ENCODE measurements at places on chromosomes 13 and 19.

DNA sequence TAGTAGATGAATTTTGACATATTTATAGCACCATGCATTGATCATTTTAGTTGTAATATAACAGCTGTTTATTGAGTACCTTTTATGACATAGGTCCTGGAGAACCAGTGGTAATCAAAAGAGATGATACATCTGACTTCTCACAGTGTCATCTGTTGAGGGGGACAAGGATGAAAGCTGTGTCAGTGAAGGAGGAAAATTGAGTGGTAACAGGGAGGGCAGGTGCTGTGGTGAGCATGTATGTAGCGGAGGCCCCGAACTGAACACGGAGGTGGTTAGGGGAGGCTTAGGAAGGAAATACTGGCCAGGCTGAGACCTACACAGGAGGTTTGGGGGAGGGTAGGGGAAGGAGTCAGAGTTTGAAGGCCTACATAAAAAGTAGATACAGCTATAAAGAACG is 199.7 kb downstream of the GGACT start:
- DNase-seq, result no peak

GRCh38 chr13:112779856-112780604 is 90.2 kb downstream of the ATP11A start:
- DNase-seq, result no peak

- DNase-seq, result no peak
These were observed 14.3 kb upstream of the ZNF541 start for GRCh38 chr19:47587295-47587694.

DNA sequence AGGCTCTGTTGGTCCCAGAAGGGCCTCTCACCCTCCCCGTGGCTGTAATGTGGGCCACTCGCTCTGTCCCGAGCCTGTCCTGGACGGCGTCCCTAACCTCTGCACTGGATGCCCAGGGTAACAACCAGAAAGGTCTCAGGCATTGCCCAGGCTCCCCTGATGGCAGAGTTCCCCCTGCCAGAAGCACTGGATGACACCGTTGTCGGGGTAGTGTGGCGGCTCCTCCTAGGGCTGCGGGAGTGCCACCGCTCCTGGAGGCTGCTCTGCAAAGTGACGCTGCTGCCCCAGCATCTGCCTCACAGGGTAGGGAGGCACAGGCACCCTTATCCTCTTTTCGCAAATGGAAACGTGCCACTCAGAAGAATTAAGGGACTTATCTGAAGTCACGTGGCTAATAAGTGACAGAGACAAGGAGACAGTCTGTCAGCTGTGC is 32.0 kb downstream of the MPHOSPH8 start:
- DNase-seq, result no peak

- no peak for DNase-seq
These were observed 14.2 kb upstream of the CFAP97D2 start for GRCh38 chr13:114164681-114165429.

DNA sequence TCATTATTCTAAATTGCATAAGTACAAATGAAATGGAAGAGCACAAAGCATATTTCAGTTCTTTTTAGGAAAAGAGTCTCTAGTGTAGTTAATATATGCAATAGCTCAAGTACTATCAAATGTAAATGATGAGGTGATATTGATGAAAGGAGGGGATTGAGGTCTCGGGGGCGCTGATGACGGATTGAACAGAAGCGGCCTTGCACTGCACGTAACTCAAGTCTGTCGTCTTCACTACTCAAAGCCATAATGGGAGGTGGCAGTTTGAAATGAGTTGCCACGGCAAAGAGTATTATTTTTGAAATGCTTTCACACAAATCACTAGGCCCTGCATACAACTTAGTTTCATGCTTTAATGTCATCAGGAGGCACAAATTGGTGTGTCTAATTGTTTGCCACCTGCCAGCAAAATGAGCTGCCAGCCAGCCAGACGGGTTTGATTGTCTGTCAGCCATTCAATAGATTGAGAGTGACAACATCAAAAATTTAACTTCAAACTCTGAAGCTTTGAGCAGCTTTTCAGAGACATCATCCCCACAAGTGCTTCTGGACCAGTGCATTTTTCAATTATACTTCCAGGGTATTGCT is 256.6 kb downstream of the NBEA start:
- no peak for DNase-seq

DNA sequence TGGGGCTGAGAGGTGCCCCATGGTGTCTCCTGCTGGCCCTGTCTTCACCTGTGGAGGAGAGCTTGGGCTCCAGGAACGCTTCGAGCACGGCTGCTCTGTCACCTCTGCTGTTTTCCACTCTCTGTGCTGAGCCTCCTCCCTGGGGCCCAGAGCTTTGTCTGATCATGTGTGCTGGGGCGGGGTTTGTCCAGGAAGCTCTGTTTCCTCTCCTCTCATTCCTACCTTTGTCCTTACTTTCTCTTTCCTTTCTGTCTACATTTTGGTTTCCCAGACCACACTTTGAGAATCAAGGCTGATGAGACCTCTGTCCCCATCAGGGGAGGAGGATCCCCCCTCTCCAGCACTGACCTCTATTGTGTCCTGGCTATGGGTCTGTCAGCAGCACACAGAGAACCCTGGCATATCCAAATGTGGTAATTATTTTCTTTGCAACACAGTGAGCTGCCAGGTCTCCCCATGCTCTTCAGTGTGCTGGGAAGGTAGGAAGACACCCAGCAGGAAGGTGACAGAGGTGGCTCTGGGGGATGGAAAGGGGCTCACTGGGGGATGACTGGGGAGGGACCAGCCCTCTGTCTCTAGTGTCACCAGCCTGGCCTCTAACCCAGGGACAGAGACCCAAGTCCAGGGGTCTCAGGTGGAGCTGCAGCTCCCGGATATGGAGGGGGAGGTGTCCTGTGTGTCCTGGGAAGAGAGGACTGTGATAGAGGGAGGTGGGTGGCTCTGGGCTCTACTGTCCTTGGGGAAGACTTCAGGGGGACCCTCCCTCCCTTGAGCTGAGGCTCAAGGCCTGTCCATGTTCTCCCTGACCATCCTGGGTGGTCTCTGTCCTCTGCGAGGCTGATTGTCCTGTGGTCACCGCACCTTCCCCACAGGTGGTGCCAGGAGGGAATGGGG is at the start of gene CEACAM1:
TSS of gene CEACAM1 (minus strand) at position 128 of the 894 bp plus-strand sequence. CDS start at position 21, 107 bp downstream.
- DNase-seq, result no peak

GRCh38 chr13:90401150-90401549 is 946.3 kb upstream of the MIR17HG start:
- DNase-seq, result no peak

DNA sequence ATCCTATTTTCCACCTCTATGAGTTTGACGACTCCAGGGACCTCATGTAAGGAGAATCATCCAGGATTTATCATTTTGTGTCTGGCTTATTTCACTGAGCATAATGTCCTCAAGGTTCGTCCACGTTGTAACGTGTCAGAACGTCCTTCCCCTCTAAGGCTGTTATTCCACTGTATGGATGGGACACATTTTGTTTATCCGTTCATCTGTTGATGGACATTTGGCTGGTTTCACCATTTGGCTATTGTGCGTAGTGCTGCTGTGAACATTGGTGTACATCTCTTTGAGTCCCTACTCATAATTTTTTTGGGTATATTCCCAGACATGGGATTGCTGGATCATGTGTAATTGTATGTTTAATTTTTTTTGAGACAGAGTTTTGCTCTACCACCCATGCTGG is 21.5 kb downstream of the CRTC1 start:
- DNase-seq, result no peak

DNA sequence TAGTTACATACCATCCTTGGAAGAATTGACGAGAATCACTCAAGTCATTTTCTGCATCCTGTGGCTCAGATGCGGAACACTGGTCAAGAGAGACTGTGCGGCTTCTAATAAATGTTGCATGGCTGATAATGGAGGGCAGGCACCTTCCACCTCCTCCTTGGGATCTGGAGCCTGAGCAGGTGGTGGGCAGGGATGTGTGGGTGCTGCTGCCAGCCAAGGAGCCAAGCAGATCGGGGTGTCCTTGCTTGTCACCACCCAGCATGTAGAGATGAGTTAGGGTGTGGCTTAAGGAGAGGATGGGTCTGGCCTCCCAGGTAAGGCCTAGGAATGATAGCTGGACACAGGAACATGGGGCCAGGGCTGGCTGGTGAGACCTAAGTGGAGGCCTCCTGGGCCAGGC is 17.5 kb downstream of the GPI start:
- DNase-seq, result no peak

DNA sequence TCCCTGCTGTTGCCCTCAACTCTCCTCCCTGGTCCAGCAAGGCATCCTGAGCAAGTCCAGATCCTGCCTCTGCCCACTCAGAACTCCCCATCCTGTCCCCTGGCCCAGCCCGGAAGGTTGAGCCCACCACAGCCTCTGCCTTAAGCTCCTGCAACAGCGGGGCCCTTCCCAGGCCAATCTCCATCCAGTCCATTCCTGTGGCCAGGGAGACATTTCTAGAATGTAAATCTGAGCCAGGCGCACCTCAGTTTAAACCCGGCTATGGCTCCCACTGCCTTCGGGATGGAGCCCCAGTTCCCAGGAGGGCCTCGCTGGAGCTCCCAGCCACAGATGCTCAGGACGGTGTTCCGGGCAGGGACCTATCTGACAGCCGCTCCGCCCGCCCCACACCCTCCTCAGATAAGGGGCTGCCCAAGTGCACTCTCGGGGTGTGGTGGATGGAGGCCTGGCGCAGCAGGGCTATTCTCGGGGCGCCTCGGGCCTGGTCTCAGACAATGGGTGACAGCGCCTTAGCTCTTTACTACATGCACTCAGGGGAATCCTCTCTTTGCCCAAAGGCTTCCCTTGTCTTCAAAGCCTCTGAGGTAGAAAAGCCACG is 5.3 kb downstream of the TRAPPC6A start:
- no peak for DNase-seq

GRCh38 chr13:113258321-113259054 is 38.6 kb upstream of the LAMP1 start:
- DNase-seq, result no peak

DNA sequence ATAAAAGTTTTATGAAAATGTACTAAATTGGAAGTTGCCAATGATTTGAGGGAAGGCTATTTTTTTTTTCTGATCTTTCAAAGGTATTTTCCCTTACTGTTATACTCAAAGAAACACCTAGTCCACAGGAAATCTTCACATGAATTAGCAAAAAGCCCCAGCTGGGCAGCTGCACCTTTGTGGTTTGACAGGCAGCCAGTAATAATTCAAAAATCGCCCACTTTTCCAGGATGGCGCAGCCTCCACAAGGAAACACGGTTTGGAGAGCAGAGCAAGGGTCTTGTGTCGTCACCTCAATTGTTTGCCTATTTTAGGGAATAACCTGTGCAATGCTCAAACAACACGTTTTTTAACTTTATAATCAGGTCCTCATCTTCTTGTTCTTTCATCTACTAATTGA is 324.9 kb upstream of the GPC6 start:
- no peak for DNase-seq

Measured in SW 1271 (cell line).